ENCODE measurements at places on chromosomes 7 and 10.
A peak's percentile ranks its signal among the peaks of the same experiment; 100 is the strongest.

DNA sequence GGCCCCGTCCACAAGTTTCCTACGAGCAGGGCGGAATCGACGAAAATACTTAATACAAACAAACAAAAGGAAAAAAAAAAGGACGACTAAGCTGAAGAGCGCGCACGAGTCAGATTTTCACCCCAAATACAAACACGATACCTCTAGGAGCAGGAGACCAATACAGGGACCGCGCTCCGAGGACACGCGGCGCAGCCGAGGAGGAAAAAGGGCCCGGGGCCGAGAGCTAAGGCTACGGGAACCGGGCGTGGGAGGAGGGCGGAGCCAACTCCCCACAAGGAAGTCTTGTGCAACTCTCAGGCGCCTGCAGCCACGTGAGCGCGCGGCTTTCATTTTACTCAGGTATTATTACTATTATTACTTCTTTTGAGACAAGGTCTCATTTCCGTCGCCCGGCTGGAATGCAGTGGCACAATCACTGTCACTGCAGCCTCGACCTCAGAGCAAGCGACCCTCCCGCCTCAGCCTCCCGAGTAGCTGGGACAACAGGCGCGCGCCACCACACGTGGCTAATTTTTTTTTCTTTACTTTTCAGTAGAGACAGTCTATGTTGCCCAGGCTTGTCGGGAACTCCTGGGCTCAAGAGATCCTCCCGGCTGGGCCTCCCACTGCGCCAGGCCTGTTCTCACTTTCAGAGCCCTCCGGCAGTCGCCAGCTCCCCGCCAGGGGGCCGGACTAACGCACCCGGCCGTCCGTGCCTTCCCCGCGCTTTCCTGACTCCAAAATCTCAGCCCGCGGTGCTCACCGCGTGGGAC lies 1.2 kb downstream of the HNRNPF start:
- peak; percentile 75 for DNase-seq

GRCh38 chr10:14016011-14016536 lies 314.6 kb downstream of the FRMD4A start:
- no peak for DNase-seq

DNA sequence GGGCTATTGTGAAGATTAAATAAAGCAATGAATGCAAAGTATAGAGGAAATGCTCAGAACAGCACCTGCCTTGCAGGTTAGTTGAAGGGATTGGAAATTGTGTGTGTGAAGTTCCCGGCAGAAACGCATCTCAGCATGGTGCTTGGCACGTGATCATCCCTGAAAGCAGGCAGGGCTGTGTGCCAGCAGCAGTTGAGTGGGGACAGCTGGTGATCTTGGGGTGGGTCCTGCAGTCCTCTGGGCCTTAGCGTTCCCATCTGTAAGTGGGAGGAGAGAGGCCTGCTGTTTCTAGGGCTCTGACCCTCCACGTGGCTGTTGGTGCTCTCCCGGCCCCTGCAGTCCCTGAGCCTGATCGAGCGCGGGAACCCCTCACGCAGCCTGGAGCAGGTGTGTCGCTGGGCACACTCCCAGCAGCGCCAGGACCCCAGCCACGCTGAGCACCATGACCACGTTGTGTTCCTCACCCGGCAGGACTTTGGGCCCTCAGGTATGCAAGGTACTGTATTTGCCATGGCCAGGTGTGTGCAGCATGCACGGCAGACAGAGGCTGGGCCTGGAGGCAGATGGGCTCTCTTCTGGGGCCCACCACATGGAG lies 55.3 kb downstream of the TBATA start:
- no peak for DNase-seq

DNA sequence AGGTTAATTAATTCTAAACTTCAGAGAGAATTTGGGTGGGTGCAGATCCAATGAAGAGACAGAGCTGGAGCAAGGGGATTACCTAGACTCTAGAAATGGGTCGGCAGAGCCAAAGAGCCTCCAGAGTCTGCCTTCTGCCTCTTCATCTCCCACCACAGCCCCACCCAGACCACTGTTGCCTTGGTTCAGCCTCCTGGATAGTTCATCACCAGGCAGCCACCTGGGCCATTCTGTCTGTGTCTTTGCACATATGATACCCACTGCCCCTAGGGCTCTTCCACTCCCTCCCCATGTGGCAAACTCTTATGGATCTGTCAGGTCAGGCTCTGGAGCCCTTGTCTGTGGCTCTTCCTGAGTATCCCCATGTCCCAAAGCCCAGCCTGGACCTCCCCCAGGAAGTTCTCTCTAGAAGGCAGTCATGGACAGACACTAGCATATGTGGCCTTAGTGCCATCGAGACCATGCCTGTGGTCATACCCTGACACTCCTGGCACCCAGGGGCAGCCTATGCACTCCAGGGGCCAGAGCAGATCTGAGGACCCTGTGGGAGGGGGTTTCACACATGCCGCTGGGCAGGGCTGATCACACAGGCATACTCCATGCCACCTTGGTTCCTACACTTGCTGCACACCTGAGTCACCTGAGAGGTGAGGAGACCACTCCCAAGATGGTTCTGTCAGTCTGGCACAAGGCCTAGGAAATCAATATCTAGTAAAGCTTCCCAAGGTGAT lies 41.6 kb downstream of the FRMPD2 start:
- DNase-seq: no peak

DNA sequence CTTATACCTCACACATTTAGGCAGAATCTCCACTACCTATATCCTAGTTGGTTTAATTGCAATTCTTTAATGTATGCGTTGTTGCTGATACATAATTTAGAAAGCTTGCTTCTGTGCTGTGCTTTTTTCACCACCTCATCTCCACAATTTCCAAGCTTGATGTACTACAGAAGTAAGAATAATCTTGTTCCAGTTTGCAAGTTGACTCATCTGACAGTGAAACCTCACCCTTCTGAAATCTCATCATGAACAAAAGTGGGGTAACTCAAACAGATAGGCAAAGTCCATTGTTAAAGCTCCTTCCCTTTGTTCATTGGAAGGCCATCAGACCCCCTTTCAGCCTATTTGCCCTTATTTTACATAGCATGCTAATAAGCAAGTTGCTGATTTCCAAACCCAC lies 13.6 kb downstream of the EIF4EBP2 start:
- DNase-seq: no peak

DNA sequence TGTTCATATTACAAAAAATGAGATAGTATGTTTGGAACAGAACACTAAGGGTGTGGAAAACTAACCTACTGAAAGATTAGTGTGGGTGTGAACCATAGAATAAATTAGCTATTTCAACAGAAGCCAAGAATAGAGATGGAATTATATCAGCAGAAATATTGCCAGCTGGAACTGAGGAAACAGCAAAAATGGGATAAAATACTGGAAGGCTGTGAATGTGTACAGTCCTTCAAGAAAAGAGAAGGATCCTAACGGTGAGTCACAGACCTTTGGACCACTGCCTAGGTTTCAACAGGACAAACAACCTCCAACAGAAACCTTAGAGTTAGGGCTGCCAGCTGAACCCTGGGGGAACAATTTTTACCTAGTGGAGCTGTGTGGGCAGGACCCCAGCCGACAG lies 395.0 kb downstream of the ZWINT start:
- DNase-seq: no peak

DNA sequence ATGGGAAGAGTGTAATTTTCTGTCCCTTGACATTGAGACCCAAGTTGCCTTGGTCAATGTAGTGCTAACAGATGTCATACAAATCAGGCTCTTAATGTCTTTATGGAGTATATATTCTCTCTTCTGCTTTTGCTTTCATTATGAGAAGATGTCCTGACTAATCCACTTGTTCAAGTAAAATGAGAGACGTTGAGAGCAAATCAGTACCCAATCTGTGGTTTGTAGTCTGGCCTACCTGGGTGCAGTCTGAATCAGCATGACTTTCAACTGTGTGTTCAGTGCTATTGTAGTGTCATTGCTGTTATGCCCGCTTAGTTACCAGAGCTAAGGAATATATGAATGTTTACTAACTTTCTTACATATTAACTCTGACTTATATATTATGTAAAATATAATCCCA lies 612.4 kb downstream of the ANKRD7 start:
- DNase-seq: no peak

All from GM19239 (cell line).